ENCODE measurements at places on chromosomes 1 and 21.

GRCh38 chr1:28249013-28249865, 10.1 kb upstream of the SESN2 start:
- DNase-seq = no peak

- DNase-seq = no peak
These were observed 15.3 kb downstream of the MFSD2A start for GRCh38 chr1:39970274-39970673.

GRCh38 chr21:42981214-42981523, 6.8 kb downstream of the PKNOX1 start:
- DNase-seq = no peak

- DNase-seq = no peak
These were observed 84.8 kb upstream of the BTG3 start for GRCh38 chr21:17697473-17697872.

Data from forelimb muscle (tissue), 1 donor.